Epithelial cell of alveolus of lung (primary cell): ENCODE measurements at places on chromosomes 3 and 15. TPM values are rescaled to one million over a fixed set of nuclear protein-coding genes. Genes with fewer than 3 reads are reported as not detected.

Gene TTLL13
- 0.08 TPM in 1 of 2 replicates, not detected in the other for total RNA-seq

Gene GOLGA8Q
- 0.24 TPM in 1 of 2 replicates, not detected in the other for total RNA-seq

Gene FEZF2
- not detected in 2 replicates for total RNA-seq

Gene SCAMP5
- 1.4 and 5.0 TPM in 2 replicates for total RNA-seq

Gene CCDC80
- total RNA-seq: 48.7 and 52.5 TPM in 2 replicates
